ENCODE measurements at places on chromosomes 5 and 9.
A peak's percentile ranks its signal among the peaks of the same experiment; 100 is the strongest.

GRCh38 chr9:87603854-87604490, 106.3 kb downstream of the DAPK1 start:
- DNase-seq = no peak

DNA sequence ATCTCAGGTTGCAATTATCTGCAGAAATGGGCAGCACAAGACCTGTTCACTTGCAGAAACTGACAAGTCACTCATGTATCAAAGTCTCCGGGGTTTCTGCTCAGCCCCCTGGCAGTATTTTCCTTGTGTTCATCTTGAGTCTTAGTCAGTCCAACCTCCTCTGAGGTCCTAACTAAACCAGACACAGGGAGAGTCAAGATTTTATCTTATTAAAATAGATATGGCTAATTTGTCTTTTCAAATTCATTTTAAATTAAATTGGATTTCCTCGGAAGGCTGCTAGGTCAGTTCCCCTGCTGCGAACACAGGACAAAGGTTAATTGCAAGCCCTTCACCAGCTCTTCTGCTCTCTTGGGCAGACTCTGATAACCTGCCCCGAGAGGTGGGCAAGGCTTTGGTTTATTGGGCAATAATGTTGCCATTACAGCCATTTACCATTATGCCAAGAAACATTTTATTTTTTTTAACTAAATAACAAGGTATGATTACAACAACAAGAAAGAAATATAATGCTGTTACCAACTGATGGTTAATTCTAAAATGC, 103.5 kb downstream of the MAPKAP1 start:
- no peak for DNase-seq

DNA sequence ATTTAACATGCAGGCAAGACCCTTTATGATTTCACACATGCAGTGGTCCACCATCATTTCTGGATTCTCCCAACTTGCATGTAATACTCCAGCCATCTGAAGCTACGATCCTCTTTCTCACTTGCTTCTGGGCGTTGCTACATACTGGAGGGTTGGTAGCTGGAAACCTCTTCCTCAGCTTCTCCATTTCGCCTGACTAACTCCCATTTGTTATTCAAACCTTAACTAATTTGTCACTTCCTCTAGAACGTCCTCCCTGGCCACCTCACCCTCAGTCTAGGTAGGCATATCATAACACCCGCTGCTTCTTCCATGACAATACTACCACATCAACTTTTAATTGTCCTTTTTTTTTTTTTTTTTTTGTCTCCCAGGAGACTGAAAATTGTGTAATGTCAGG, 72.6 kb upstream of the EQTN start:
- DNase-seq = peak; percentile 37

DNA sequence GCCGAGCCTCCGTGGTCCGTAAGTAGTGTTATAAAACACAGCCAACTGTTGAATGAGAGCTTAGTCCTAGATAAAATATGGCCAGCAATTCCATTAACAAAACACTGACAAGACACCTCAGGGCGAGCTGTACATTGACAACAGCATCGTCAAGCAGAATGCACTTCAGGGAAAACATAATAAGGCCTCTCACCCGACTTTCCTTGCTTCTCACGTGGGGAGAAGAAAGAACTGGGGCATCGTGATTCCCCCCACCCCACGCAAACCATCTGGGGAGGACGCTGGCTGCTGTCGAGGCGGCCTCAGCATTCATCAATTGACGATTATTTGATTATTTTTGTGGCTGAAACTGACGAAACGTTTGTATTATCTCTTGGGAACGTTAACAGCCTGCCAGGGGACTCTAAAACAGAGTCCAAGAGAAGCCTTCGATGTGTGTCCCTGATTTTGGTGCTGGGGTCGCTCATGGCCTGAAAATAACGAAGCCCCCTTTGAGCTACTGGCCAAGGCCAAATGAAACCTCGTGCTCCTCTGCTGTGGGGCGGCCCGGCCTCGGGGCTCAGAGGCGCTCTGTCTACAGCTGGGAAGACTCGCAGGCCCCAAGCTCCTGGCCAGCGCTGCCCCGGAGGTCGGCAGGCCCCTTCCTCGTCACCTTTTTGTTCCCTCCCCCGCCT, 464 bp downstream of the GDF9 start:
- DNase-seq = no peak

DNA sequence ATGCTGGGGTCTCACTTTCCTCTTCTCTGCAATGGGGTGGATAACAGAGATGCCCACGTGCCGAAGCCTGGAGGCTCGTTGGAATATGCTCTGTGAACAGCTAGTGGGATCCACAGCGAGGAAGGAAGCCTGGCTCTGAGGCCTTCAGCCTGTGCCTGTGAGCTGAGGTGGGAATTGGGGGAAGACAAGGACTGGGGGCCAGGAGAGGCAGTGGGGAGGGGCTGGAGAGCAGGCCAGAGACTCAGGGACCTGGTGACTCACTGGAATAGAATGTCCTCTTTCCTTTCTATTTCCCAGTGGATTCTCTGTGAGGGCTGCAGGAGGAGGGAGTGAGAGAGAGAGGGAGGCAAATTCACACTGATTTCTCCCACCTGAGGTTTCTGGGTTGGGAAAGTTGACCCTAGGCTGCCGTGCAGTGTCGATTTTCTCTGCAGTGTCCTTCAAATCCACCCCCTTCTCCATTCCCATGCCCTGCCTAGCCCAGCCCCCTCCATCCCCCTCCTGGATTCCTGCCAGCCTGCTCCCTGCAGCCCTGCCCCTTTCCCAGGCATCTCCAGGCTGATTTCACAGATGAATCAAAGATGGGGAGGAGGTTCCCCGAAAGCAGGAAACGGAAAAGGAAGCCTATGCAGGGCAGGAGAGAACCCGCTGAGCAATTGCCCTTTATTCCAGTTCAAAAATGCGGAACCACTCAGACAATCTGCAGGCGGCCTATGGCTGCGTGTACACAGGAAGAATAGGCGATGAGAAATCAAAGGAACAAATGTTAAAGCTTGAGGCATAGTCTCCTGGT, 1.4 kb upstream of the SPAAR start:
- peak; percentile 98 for DNase-seq

DNA sequence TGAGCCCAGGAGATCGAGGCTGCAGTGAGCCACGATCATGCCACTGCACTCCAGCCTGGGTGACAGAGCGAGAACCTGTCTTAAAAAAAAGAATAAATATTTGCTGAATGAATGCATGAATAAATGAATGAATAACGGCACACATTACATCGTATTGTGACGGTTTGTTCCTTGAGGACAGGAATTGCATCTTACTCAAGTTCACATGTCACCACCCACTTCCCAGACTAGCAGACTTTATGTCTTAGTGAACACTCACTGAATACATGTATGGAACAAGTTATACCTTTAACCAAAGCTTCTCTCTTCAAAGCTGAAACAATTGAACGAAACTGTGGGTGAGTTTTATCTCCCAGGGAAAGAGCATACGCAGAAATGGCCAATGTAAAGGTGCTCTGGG, 53.2 kb upstream of the TRAF1 start:
- DNase-seq = no peak

- DNase-seq = no peak
Measured at GRCh38 chr5:102853680-102854079, 98.6 kb downstream of the PAM start.

DNA sequence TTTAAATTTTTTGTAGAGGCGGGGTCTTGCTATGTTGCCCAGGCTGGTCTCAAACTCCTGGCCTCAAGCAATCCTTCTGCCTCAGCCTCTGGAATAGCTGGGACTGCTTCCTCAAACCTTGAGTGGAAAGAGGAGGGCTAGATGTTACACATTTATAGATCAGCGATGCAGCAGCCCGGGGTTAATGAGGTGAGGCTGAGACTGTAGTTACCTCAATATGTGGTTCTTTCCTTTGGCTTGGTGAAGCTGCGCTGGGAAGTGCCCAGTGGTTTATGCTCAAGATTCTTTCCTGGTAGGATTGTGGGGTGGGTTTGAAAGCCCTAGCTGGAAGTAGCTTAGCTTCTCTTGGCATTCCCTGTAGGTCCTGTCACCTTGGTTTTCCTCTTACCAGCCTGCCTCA, 22.5 kb downstream of the ZNF618 start:
- no peak for DNase-seq

DNA sequence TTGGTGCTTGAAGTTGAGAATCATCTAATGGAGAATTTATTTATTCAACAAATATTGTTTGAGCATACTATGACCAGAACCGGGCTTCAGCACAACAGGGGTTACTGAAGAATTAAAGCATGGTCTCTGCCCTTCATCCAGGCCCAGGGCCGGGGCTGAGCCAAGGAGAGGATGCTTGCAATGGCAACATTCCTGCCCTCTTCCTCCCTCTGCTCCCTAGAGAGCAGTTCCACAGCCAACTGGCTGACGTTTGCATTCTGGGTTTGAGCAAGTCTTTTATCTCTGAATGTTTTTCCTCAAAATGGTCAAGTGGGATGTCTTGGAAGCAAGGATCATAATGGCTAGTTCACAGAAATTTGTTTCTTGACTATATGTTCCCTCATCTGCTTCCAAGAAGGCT, 80.7 kb downstream of the GLDC start:
- DNase-seq = no peak

DNA sequence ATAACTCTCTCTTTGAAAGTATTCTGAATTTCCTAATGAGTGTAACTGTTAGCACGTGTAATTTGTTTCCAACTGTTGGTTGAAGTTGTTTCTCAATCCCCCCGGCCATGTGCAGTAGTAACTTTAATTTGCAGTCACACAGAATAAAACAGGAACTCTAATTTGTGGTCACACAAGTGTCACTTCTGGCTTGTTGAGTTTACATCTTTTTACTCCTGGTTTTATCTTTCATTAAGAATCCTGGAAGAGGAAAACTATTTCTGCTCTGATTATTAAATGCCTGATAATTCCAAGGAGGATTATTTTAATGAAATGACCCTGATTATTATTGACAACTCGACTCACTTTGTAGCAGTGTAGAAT, 1.2 kb downstream of the SCAMP1 start:
- DNase-seq = no peak

DNA sequence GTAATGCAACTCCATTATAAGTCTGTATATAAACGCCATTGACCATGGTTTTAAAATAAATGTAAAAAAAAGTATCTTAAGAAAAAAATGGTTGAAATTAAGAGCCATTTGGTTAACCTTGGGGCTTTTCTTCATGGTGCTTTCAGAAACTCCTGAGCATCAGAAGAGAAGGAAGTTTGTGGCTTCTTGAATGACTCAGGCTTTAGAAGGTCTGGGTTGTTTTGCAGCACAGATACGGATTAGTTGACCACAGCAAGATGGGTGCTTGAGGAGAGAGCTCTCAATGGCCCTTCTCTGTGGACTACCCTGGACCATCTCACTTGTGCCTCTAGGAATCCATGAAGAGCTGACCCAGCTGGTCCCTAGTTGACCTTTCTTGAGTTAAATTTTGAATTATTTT, 189.5 kb downstream of the TMEM38B start:
- no peak for DNase-seq

DNA sequence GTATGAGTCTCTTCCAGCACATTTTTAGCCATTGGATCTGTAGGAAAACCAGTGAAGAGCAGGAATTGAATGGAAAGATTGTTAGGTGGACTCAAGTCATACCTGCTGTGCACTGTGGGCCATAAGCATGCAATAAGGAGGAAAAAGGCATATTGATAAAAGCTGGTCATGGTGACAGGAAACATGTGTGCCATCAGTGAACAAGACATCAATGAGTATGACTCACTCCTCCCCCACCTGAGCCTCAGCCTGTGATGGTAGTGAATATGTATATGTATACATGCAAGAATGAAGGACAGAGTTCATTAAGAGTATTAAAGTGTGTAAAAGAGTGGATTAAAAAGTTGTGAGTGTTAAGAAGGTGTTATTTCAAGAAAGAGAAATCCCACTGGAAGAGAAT, 164.5 kb downstream of the TMEM38B start:
- no peak for DNase-seq

- DNase-seq = no peak
Measured at GRCh38 chr9:126366366-126367011, 39.9 kb downstream of the MVB12B start.

- DNase-seq = peak; percentile 100
Measured at GRCh38 chr5:52922384-52922783, 66.8 kb upstream of the ITGA2 start.
